Mesenteric fat pad (tissue), 1 donor: ENCODE measurements at places on chromosomes 3 and 15. TPM values are rescaled to one million over a fixed set of nuclear protein-coding genes. Genes with fewer than 3 reads are reported as not detected.

The IL12A gene
- total RNA-seq, result 0.29 TPM

The ZWILCH gene
- 4.4 TPM for total RNA-seq

The C2CD4A gene
- not detected for total RNA-seq

The THAP10 gene
- 1.0 TPM for total RNA-seq

The PLA2G4E gene
- total RNA-seq, result not detected

The CCR5 gene
- total RNA-seq, result 1.7 TPM

The CPLX3 gene
- total RNA-seq, result not detected

The FETUB gene
- total RNA-seq, result not detected

The TMEM42 gene
- 8.1 TPM for total RNA-seq

The MYZAP gene
- 65.5 TPM for total RNA-seq
